ENCODE measurements at places on chromosomes 2 and 18. TPM values are rescaled to one million over a fixed set of nuclear protein-coding genes. Genes with fewer than 3 reads are reported as not detected.

The ELOA2 gene
- not detected for total RNA-seq

The GALNT13 gene
- total RNA-seq = 13.4 TPM

The RFTN2 gene
- total RNA-seq = not detected

The DIPK1C gene
- total RNA-seq = not detected

The GALNT5 gene
- 1.8 TPM for total RNA-seq

The GRB14 gene
- total RNA-seq = 5.1 TPM

The CPSF3 gene
- total RNA-seq = 50.3 TPM

The PLCL1 gene
- total RNA-seq = not detected

The ZC3H6 gene
- total RNA-seq = 0.42 TPM
